ENCODE measurements at places on chromosomes 12 and 14. TPM values are rescaled to one million over a fixed set of nuclear protein-coding genes. Genes with fewer than 3 reads are reported as not detected.

Gene GPD1
- not detected for total RNA-seq

Gene PRH1
- 14.5 TPM for total RNA-seq

Gene ZNF891
- 0.44 TPM for total RNA-seq

Gene RASSF8
- total RNA-seq = 35.9 TPM

Gene JAG2
- 0.15 TPM for total RNA-seq

Gene TRHDE
- total RNA-seq = 9.1 TPM

Gene RFLNA
- 2.4 TPM for total RNA-seq

Gene FIGNL2
- not detected for total RNA-seq

Gene KDM5A
- total RNA-seq = 33.8 TPM

Gene SRSF5
- total RNA-seq = 85.9 TPM

Gene CISTR
- not detected for total RNA-seq

Gene KCNA1
- not detected for total RNA-seq

Gene GPRC5A
- 70.0 TPM for total RNA-seq

Gene SERPINA10
- not detected for total RNA-seq

Gene TAS2R13
- not detected for total RNA-seq

Gene PRR4
- total RNA-seq = not detected

All from M059J (cell line).